ENCODE measurements at places on chromosomes 16 and 17.

- no peak overlapping the region for H3K27ac ChIP-seq
- H3K4me3 ChIP-seq = no peak overlapping the region
- DNase-seq = no peak
- no peaks in the 10 kb centered on the region for H3K36me3 ChIP-seq
- peaks cover 35% of the 10 kb centered on the region for H3K27me3 ChIP-seq
Observed at GRCh38 chr17:329784-330420, 22.7 kb downstream of the RPH3AL start.

GRCh38 chr17:29677221-29677791 lies 54.6 kb upstream of the CORO6 start:
- peak overlapping the region; percentile 0 for H3K27ac ChIP-seq
- no peaks in the 10 kb centered on the region for H3K27me3 ChIP-seq
- peaks cover 48% of the 10 kb centered on the region for H3K36me3 ChIP-seq
- peaks cover 33% of the 10 kb centered on the region for H3K4me1 ChIP-seq

- DNase-seq = no peak
- H3K4me3 ChIP-seq = no peak overlapping the region
- H3K4me1 ChIP-seq = peaks cover 6% of the 10 kb centered on the region
Observed at GRCh38 chr17:32610943-32611342, 124.2 kb downstream of the CDK5R1 start.

GRCh38 chr16:7839568-7839967 lies 506.9 kb downstream of the RBFOX1 start:
- no peaks in the 10 kb centered on the region for H3K27me3 ChIP-seq
- no peak overlapping the region for H3K4me3 ChIP-seq
- H3K27ac ChIP-seq = no peak overlapping the region
- DNase-seq = no peak
- H3K36me3 ChIP-seq = no peaks in the 10 kb centered on the region
- no peaks in the 10 kb centered on the region for H3K4me1 ChIP-seq

DNA sequence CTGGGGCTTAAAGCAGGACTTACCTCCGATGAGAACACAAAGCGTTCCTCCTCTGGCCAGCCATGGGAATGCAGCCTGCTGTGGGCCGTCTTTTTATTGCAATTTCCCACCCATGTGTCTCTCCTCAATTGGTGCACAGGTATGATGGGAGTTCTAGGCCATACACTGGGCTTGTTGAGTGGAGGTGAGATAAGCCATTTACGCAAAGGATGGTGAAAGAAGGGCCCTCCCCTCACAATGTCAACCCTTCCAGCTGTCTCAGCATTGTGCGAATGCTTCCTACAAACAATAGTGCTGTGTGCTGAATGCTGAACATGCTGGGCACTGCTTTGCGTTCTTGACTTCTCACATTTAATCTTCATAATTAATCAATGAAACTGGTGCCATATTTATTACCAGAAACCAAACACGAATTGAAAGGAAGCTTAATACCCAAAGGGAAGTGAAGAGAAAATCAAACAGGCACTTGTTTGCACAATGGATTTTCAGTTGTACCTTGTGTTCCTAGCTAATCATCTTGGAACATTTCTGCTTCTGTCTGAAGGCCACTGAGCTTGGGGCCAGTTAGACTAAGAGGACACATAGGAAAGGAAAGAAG lies at the start of gene GP2:
GP2 (minus strand) TSS at position 70 of the 598 bp plus-strand sequence. CDS start 1,082 bp downstream, outside the sequence.
- no peaks in the 10 kb centered on the region for H3K36me3 ChIP-seq
- no peak within 1 kb of the TSS for H3K27ac ChIP-seq
- H3K4me1 ChIP-seq = no peaks in the 10 kb centered on the region
- no peak within 1 kb of the TSS for H3K4me3 ChIP-seq

DNA sequence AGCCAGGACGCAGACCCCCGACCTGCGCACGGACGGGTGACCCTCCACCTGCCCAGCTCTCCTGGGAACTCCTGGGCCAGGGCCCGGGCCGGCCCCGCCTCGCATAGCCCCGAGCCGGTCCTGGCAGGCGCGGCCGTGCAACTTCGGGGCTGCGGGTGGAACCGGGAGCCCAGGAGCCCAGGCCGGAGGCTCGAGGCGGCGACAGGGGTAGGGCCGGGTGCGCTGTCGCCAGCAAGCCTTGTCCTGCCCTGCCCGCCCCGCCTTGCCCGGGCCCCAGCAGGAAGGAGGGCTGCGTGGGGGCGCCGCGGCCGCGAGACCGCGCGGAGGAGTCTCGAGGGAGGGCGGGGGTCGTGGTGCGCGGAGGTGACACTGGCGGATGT lies 408 bp downstream of the LMF1 start:
- peak overlapping the region; percentile 71 for H3K4me3 ChIP-seq
- H3K27ac ChIP-seq = peak overlapping the region; percentile 81
- H3K4me1 ChIP-seq = peaks cover 28% of the 10 kb centered on the region
- peaks cover 21% of the 10 kb centered on the region for H3K27me3 ChIP-seq
- DNase-seq = peak; percentile 38
- H3K36me3 ChIP-seq = peaks cover 16% of the 10 kb centered on the region

DNA sequence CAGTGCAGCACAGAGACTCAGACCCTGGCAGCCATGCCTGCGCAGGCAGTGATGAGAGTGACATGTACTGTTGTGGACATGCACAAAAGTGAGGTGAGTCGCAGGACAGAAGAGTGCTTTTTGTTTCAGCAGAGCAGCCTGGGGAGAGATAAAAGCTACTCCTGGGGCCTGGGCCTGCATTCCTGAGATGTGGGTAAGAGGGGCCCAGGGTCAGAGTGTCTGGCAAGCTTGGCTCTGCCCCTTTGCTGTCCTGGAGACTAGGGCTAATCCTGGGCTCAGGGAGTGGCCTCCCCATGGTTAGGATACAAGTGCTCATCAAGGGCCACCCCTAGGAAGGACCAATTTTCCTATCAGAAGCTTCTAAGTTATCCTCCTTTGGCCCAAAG lies 4.8 kb upstream of the ERBB2 start:
- no peak overlapping the region for H3K27ac ChIP-seq
- peaks cover 8% of the 10 kb centered on the region for H3K4me1 ChIP-seq
- H3K4me3 ChIP-seq = no peak overlapping the region
- DNase-seq = no peak
- no peaks in the 10 kb centered on the region for H3K36me3 ChIP-seq

DNA sequence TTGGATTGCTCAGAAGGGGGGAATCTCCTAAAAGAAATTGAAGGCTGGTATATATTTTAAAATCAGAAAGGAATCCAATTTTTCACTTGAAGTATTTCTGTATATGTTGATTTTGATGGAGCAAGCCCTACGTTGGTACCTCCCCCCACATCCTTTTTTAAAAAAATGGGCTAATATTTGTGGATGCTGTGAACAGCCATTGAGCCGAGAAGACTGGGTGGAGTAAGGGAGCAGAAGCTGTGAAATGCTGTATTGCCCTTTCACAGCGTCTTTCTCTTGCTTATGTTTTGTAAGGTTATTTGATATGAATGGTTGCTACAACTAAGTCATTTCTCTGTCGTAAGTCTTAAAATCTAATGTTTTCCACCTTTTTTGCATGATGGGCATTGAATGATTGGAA lies 2.3 kb downstream of the PAFAH1B1 start:
- H3K36me3 ChIP-seq = peaks cover 23% of the 10 kb centered on the region
- no peak overlapping the region for H3K27ac ChIP-seq
- H3K4me1 ChIP-seq = peaks cover 45% of the 10 kb centered on the region
- DNase-seq = no peak

- H3K27me3 ChIP-seq = peaks cover 64% of the 10 kb centered on the region
- no peaks in the 10 kb centered on the region for H3K36me3 ChIP-seq
- H3K4me1 ChIP-seq = peaks cover 13% of the 10 kb centered on the region
- DNase-seq = no peak
Observed at GRCh38 chr17:41792845-41793783, 6.6 kb upstream of the JUP start.

GRCh38 chr17:8408371-8408770 lies 10.7 kb upstream of the RNF222 start:
- peak overlapping the region; percentile 2 for H3K27ac ChIP-seq
- peaks cover 17% of the 10 kb centered on the region for H3K4me1 ChIP-seq
- no peak for DNase-seq
- H3K4me3 ChIP-seq = no peak overlapping the region
- no peaks in the 10 kb centered on the region for H3K36me3 ChIP-seq
- peaks cover 42% of the 10 kb centered on the region for H3K27me3 ChIP-seq

GRCh38 chr17:2043785-2044184 lies 2.0 kb downstream of the OVCA2 start:
- H3K4me1 ChIP-seq = peaks cover 29% of the 10 kb centered on the region
- peaks cover 10% of the 10 kb centered on the region for H3K27me3 ChIP-seq
- peak overlapping the region; percentile 64 for H3K27ac ChIP-seq
- peaks cover 23% of the 10 kb centered on the region for H3K36me3 ChIP-seq

DNA sequence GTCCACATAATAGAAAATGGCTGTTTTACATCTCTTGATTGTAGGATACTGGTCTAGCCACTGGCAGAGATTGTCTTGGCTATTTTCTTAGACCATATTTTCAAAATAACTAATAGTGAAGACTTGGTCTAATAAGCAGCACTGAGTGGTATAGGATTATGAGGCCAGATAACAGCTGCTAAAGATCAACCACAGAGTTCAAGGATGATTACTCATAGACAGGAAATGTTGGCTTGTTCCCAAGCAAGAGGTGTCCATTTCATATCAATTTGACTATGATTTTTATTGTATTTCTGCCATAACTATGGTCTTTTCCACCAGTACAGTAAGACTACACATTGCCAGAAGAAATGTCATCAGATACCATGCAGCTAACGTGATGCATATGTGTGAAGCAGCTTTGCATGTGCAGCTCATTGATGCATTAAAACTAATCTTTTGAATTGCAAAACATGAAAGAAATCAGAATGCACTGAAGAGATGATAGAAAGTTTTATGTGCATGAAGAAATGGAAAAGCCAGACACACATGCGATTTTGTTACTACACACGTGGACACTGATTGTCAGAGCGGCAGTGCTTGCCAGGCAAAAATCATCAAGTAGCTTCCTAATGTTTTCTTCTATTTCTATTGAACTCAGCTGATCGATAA lies 693.3 kb downstream of the CDH11 start:
- H3K36me3 ChIP-seq = no peaks in the 10 kb centered on the region
- no peaks in the 10 kb centered on the region for H3K27me3 ChIP-seq
- H3K4me1 ChIP-seq = no peaks in the 10 kb centered on the region
- DNase-seq = no peak

DNA sequence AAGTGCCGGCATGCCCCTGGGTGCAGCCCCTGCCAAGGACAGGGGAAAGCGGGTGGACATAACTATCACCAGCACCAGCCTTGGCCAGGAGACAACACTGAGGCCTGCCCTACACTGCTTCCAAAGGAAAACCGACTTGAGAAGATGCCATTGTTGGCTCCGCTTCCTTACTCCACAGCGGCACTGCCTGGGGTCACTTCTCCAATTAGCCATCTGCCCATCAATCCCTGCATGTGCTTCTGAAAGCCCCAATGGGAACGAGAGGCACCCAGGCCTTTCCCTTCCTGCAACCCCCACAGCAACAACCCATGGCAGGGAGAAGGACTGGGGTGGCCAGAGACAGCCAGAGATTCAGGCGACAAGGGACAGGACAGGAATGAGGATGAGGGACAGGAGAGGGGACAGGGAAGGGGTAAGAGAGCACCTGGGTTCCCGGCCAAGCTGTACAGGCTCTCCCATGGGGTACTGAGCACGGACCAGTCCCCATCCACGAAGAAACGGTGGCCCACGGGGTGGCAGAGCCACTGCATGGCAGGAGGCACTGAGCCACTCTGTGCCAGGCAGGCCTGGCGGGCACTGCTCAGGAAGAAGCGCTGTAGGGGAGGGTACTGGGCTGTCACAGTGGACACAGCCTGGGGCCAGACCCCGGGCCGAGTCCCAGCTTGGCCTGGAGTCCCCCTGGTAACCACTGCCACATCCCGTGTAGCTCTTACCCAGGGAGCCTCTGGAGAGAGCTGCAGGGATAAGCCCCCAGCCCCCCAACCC lies 21.2 kb downstream of the SREBF1 start:
- DNase-seq = no peak
- no peaks in the 10 kb centered on the region for H3K27me3 ChIP-seq
- H3K4me1 ChIP-seq = peaks cover 44% of the 10 kb centered on the region
- peak overlapping the region; percentile 65 for H3K27ac ChIP-seq
- H3K36me3 ChIP-seq = peaks cover 61% of the 10 kb centered on the region
- H3K4me3 ChIP-seq = no peak overlapping the region

- H3K27me3 ChIP-seq = peaks cover 25% of the 10 kb centered on the region
- peak; percentile 73 for DNase-seq
- peaks cover 65% of the 10 kb centered on the region for H3K4me1 ChIP-seq
Observed at GRCh38 chr17:7836596-7837407, 2.8 kb downstream of the KDM6B start.

DNA sequence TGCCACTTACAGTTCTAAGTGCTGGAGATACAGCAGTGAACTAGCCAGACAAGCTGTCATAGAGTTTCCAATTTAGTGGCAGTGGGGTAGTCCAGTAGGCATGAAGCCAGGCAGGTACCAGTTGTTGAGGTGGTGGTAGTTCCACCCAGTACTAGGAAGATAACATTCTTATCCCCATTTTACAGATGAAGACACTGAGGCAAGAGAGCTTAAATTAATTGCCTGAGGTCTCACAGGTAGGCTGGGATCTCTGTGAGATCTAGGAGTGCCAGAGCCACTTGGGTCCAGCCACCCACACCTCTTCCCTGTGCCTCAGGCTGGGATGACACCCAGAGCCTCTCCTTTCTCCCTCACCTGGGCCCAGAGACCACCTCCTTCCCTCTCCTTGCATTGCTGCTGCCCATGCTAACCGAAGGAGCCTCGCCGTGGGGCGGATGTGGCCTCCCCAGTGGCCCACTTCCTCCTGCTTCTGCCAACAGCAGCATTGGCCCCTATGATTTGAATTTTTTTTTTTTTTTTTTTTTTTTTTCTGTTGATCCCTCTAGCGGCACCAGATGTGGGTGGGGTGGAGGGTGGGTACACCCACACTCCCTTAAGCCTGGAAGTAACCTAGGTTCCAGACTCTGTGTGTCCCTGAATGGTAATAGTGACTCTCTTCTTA lies 114.0 kb downstream of the PRKCB start:
- H3K4me3 ChIP-seq = peak overlapping the region; percentile 41
- H3K27ac ChIP-seq = peak overlapping the region; percentile 96
- peaks cover 76% of the 10 kb centered on the region for H3K4me1 ChIP-seq
- H3K27me3 ChIP-seq = no peaks in the 10 kb centered on the region

DNA sequence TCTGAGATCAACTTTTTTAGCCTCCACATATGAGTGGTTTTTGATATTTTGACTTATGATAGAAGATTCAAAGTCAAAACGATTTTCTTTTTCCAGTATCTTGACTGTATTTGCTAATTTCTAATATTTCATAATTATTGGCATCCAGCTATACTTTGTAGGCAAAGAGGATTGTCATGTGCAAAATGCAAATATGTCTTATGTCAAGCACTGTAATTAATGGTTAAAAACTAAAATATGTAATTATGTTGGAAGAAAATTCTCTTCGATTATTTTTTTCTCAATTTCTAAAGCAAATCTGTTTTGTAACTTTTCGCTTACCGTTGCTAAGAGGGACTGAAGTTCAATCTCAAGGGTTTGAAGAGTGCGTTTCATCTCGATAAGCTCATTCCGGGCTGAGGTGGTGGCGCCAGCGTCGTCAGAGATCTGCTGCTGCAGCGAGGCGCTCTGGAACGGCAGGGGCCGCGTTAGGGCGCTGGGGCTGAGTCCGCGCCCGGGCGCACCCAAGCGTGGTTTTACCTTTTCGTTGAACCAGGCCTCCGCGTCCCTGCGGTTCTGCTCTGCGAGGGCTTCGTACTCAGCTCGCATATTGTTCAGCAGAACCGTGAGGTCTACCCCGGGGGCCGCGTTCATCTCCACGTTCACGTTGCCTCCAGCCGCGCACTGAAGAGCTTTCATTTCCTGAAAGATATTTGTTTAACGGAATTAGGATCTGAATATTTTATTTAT lies 3.0 kb downstream of the KRT27 start:
- no peaks in the 10 kb centered on the region for H3K4me1 ChIP-seq
- no peaks in the 10 kb centered on the region for H3K36me3 ChIP-seq
- peak; percentile 34 for DNase-seq
- peak overlapping the region; percentile 13 for H3K4me3 ChIP-seq
- no peak overlapping the region for H3K27ac ChIP-seq
- H3K27me3 ChIP-seq = peaks cover 42% of the 10 kb centered on the region

- H3K27ac ChIP-seq = peak overlapping the region; percentile 84
- no peak for DNase-seq
- H3K4me3 ChIP-seq = no peak overlapping the region
- peaks cover 32% of the 10 kb centered on the region for H3K36me3 ChIP-seq
- peaks cover 64% of the 10 kb centered on the region for H3K4me1 ChIP-seq
Observed at GRCh38 chr17:29723278-29724047, 100.8 kb upstream of the CORO6 start.
